Mucosa of gallbladder (tissue), 1 donor: ENCODE measurements at places on chromosomes 13 and 19.
A peak's percentile ranks its signal among the peaks of the same experiment; 100 is the strongest.

GRCh38 chr19:38819231-38819920 lies 6.6 kb upstream of the LGALS4 start:
- DNase-seq, result peak; percentile 48

GRCh38 chr13:40283666-40284065 lies 382.8 kb downstream of the FOXO1 start:
- no peak for DNase-seq

- DNase-seq, result no peak
Measured at GRCh38 chr13:33925563-33925962, 107.6 kb downstream of the RFC3 start.

DNA sequence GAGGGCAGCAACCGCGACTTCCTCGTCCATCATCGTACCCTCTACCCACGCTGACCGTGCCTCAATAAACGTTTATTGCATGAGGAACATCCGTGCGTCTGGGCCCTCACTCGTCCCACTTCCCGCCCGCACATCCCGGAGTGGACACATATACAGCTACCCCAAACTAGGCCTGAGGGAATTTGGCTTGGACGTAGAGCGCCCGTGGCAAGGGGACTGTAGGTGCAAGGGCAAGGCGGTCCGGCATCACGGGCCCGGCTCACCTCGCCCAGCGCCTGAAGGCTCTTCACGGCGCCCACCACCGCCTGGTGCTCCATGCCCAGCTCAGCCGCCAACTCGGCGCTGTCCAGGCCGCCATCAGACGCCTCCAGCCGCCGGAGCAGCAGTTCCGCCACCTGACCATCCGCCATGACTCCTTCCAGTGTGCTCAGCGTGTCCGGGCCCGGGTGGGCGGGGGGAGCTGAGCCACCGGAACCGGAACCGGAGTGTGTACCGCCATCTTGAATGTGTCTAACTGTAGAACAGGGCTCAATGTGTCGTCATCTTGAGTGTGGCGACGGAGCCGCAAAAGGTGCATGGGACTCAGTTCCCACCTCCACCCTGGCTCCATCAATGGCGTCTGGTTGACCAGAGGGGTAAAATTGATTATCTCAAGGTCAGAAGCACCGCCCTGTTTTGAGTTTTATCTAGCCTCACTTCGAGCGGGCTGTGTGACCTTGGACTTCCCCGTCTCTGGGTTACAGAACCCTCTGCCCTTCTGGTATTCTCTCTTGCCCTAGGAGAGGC lies at the start of gene FARSA:
FARSA (minus strand) TSS at position 425 of the 786 bp plus-strand sequence; CDS start at position 410, 15 bp downstream.
- peak; percentile 94 for DNase-seq

- no peak for DNase-seq
Measured at GRCh38 chr13:81714513-81714912, 1373.6 kb upstream of the SPRY2 start.

- DNase-seq, result peak; percentile 92
Measured at GRCh38 chr19:8307965-8308866, at the start of gene CD320. Gene CD320, minus strand, starts transcription at chr19:8308358. Its CDS starts 68 bp downstream, at chr19:8308290.

- DNase-seq, result no peak
Measured at GRCh38 chr13:41782086-41782485, 178.8 kb downstream of the VWA8 start.

DNA sequence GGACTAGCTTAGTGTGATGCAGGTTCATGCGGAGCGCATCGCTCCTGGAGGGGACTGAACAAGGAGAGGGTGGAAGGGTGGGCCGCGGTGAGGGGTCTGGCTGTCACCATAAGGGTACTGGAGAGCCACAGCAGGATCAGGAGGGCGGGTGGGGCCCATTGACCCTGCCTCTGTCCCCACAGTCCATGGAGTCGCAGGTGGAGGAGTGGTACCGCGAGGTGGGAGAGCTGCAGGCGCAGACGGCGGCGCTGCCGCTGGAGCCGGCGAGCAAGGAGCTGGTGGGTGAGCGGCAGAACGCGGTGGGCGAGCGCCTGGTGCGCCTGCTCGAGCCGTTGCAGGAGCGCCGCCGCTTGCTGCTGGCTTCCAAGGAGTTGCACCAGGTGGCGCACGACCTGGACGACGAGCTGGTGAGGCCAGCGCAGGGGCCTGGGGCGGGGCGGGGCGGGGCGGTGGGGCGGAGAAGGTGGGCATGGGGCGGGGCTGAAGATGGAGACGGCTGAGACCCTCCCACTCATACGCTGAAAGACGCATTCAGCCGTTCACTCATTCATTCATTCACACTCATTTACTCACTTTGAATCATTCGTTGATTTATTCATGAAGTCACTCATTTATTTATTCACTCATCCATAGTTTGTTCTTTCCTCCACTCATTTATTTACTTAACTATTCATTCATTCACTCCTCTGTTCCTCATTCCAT lies 27.5 kb upstream of the SHKBP1 start:
- DNase-seq, result no peak

DNA sequence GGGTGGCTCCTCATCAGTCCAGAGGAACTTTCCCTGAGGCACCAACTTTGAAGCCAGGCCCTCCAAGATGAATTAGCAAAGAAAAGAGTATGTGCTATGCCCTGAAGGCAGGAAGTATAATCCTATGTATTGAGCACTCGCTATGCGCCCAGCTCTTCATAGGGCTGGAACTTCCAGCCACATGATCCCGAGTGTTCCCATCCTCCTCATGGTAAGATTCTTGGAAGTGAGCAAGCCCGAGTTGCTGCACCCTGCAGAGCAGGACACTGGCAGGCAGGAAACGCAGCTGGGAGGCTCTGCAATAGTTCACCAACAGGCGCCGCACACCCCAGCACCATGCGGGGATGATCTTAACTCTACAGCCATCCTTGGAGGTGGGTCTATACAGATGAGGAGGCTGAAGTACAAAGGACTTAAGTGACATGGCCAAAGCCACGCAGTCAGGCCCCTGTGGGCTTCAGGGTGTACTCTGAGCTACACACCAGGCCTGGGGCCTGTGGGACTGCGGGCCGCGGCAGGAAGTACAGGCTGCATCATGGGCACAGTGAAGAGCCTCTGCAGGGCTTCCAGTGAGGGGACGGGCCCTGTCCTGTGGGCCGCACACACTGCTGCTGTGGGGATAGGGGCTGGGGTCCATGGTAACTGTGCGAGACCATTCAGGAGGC lies 25.1 kb downstream of the C19orf47 start:
- no peak for DNase-seq

DNA sequence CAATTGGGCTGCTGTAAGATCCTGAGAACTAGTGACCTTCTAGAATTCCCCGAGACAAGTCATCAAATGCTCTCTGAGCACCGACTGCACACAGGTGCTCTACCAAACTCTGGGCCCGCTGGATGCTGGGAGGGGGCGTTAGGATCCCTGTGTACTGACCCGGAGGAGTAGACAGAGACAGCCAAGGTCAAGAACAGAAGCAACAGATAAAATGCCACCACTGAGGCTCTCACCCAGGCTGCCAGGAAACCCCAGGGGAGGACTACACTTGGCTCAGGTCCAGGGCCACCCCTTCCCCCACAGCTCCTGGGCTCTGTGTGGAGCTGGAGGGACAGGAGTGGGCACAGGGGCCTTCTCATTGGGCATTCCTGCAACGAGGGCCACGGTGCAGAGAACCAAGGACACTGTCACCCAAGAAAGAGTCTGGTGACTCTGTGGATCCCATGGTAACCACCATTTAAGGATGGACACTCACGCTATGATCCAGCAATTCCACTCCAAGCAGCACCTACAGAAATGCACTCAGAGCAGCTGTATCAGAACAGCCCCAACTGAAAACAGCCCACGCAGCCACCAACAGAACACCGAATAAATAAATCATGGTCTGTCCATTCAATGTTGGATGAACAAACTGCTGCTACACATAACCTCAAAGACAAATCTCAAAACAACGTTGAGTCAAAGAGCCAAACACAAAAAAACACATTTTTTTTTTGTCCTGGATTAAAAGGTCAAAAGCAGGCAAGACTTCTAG lies 16.8 kb upstream of the SLC35E1 start:
- DNase-seq, result no peak

GRCh38 chr13:100552755-100553154 lies 35.8 kb downstream of the GGACT start:
- DNase-seq, result no peak

- no peak for DNase-seq
Measured at GRCh38 chr13:45242070-45242469, 41.2 kb upstream of the KCTD4 start.

- DNase-seq, result no peak
Measured at GRCh38 chr13:94827566-94827965, 115.2 kb upstream of the SOX21 start.

DNA sequence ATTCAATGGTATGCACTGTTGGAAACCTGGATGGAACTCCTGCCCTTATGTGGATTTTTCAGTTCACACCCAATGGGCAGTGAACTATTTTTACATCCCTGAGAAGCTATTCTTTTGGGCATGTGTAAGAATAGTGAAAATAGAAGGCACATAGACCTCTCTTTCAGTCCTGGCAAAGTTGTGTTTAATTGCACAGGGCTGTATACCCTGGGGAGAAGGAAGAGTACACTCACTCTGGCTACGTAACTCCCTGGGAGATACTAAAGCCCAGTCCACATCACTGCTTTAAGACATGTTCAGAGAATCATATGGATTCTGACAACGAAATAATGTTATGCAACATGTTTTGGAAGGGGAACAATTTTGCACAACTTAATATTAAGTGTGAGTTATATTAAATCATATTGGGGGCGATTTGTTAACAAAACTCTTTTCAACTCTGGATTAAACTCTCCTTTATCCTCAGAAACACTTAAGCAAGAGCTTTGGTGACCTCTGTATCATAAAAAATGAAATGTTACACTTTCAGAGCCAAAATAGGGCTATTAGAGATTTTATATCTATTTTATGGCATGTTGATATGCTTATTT lies 166.1 kb downstream of the DCT start:
- DNase-seq, result no peak

DNA sequence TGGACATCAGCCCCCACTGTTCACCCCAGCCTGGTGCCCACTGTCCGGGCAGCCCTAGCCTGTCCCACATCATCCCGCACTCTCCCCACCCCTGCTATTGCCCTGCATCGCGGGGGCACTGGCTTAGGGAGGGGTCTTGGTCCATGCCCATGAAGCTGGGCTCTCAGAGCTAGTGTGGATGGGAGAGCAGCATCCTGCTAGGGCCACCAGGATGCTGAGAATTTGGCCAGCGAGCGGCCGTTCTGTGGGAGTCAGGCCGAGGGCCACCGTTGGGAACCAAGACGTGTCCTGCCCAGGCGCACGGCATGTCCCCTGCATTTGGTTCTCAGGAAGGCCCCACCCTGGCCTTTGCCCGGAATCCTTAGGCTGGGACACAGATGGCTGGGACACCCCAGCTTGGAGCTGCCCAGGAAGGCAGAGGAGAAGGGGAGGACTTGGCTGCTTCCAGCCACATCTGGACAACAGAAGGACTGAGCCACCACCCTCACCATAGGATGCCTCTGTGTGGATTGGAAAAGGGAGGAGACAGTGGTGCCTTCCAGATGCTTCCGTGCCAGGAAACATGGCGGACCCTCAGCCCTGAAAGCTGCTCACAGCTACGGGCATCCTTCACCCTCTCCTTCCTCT lies 14.6 kb downstream of the ADGRE5 start:
- DNase-seq, result no peak

- DNase-seq, result no peak
Measured at GRCh38 chr13:109655206-109655600, 131.2 kb downstream of the IRS2 start.

- no peak for DNase-seq
Measured at GRCh38 chr13:20360041-20360491, 127.9 kb upstream of the GJB6 start.

DNA sequence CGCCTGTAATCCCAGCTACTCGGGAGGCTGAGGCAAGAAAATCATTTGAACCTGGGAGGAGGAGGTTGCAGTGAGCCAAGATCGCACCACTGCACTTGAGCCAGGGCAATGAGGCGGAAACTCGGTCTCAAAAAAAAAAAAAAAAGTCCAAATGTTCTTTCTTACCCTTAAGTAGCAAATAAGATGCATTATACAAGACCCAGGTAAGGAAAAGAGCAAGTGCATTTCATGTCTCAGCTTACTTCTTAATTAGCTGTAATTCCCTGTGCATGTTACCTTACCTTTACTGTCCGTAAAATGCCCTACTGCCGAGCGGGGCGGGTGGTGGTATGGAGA lies 3.8 kb upstream of the ZNF681 start:
- no peak for DNase-seq

DNA sequence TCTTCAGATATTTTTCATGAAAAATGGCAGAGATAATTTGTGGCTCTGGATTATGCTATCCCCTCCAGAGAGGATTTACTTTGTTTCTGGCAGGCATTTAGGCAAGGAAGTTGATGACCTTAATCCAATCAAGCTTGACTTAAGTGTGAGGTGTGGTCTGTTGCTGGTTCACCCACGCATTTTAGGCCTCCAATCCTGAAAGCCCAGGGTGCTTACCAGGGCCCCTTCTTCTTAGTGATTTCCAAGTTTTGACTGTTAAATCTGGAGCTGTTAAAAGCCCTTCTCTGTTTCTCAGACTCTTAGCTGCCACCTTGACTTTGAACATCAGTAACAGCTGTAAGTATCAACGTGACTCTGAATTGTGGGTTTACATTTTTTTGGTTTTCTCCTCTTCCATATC lies 161.8 kb downstream of the DNAJC15 start:
- DNase-seq, result no peak

DNA sequence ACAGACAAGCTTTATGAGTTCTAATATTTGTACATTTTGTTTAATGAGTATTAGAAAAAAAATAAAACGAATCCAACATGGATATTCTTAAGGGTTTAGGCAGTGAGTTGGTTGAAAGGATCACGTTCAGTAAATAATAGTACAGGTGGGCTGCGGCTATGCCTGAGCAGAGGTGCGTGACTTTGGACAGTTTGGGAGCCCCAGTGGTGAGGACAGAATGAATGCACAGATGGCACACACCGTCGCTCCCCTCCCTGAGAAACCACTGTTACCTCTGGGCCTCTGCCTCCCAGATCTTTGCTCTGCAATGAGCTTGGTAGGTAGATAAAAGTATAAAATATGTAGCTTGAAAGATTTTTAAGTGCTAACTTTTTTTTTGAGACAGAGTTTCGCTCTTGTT lies 153.3 kb downstream of the SIPA1L3 start:
- no peak for DNase-seq

DNA sequence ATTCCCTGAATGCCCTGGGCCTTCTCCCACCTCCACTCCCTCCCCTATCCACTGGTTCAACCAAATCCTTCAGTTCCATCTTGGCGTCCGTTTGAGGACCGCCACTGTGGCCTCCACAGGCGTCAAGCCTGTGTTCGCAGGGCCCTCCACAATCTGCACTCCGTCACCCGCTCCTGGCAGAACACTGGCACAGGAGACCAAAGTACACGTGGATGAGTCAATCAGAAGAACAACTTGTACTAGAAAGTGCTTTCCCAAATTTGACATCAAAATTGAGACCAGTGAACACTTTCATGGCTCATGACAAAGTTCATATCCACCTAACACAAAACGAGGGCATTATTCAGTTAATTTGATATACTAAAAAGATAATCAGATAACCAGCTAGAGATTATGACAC lies 6.5 kb upstream of the CDC16 start:
- DNase-seq, result no peak
